Lower leg skin (tissue), 4 donors: ENCODE measurements at places on chromosomes 13 and 19.
A peak's percentile ranks its signal among the peaks of the same experiment; 100 is the strongest.

- no peak for DNase-seq
These were observed 10.6 kb upstream of the CPAMD8 start for GRCh38 chr19:17037184-17037583.

DNA sequence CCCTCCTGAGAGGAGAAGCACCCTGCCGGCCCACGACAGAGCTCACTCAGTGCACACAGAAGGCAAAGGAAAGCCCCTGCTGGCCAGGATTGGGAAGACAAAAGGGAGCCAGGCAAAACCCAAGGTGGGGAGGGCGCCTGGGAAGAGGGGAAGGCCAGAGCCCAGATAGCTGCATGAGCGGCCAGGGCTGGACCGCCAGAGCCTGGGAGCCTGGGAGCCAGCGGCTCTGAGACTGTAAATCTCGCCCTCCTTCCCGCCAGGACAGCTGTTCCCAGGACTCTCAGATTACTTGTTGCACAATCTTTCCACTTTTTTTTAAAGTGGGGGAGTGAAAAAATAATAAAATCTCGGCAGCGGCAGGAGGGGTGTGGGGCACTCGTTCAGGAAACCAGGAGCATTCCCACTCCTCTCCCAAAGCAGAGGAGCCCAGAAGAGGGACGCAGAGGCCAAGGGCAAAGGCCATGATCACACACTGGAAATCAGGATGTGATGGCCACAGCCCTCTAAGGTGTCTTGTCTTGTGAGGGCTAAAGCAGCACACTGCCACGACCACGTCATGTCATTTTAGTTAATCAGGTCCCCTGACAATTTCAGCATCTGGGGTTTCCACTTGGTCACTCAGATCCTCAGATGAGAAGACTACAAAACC lies 19.6 kb upstream of the EPHX3 start:
- peak; percentile 94 for DNase-seq

DNA sequence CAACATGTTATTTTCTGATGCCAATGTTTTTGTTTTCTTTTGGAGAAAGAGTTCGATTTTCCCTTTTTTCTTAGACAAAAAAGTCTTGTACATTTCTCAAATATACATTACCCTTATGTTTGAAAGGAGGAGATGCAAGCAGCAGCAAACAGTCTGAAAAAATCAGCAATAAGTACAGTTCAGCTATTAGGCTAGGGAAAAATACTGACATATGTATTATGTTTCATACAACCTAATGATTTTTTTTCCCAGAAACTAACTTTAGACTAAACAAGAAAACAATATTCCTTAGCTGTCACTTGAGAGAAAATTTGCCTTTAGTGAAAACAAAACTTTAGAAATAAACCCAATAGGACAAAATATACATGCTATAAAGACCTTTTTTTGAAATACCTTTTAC lies 1223.5 kb downstream of the SLITRK1 start:
- DNase-seq: no peak

GRCh38 chr13:95039415-95039814 lies 261.8 kb downstream of the ABCC4 start:
- DNase-seq: no peak

- DNase-seq: peak; percentile 93
These were observed at the start of gene ZNF580 for GRCh38 chr19:55640577-55641425. Gene ZNF580, plus strand, starts transcription at chr19:55641002. Its CDS starts 1,507 bp downstream, at chr19:55642509.

DNA sequence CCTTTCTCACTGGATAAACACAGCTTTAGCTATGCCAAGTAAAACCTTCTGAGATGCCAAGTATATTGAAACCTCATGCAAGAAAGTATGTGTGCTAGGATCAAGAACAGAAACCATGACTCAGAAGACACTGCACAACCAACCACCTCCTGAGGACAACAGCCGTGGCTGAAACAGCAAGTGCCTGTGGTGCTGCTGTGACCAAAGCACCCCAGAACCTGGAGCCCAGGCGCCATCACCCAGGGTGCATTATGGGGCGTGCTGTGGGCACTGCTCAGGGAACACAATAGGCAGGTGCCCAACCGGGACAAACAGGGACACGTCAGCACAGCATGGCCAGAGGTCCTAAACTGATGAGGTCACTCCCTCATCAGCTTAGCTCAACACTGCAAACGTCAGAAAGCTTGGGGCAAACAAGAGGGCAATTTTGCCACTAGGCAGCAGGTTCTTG lies 101.3 kb upstream of the SLC15A1 start:
- DNase-seq: no peak

- DNase-seq: no peak
These were observed 425.9 kb downstream of the SLITRK6 start for GRCh38 chr13:85373322-85373721.
